Urothelium cell line (cell line): ENCODE measurements at places on chromosomes 16 and 17.

DNA sequence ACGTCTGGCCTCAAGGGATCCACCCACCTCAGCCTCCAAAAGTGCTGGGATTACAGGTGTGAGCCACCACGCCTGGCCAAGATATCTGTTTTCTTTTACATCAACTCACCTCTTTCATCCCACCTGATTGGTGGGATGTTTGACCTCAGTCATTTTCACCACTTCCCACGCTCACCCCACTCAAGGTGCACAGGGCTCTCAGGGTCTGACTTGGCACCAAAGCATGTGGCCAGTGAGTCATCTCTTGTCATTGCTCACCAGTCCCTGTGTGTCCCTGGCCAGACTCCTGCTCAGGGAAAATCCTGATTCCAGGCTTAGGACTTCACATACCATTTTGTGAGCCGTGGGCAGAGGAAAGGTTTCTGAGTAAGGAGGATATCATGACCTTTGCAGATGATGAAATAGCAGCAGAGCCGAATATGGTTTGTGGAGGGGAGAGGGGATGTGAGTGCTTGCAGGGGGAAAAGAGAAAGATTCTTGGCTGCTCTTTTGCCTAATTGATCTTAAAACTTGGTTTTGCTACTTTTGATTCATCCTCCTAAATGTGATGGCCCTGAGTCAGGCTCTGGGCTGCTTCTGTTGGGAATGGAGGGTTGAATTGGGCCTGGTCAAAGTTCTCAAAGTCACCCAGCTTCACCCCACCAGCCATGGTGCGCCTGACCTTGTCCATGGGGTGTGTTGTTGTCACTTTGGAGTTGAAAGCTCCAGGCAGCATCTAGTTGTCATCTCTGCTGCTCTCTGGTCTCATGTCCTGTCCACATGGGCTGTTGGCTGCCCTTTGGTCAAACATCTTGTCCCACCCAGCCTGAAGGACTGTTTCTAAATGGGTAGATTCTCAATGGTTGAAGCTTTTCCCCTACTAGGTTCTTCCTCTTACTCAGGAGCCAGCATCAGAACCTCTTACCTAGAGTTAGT lies 6.0 kb upstream of the KCNH6 start:
- DNase-seq, result peak; percentile 82

DNA sequence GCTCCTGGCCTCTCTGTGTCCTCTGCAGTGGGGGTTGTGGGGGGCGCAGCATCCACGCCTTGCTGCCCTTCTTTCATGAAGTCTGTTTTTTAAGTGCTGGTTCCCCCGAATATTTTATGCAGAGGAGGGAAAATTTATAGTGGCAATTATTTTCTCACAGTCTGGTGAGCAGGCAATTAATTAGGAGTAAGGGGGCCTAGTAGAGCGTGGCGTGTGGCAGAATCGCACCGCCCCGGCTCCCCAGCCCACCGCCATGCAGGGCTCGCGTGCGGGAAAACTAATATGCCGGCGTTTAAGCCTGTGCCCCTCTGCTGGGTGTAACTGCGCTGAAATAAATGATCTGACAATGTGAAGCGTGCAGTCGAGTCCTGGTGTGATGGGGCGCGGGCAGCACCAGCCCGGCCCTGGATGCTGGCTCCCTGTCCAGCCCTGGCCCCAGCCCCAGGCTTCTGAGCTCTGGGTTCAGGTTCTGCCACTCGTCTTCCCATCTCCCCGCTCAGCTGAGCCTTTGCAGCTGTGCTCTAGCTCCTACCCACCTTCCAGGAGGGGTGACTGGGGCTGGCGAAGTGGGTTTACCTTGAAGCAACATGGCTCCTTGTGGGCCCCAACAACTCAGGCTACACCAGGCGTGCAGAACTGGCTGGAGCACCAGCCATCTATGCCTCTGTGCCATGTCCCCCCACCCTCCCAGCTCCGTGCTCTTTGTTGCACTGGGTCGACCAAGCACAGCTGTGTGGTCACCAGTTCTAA lies 13.8 kb downstream of the ENGASE start:
- DNase-seq, result no peak

- DNase-seq, result no peak
Observed at GRCh38 chr16:55526441-55526840, 17.6 kb downstream of the LPCAT2 start.

- no peak for DNase-seq
Observed at GRCh38 chr17:45073414-45074070, 12.4 kb downstream of the NMT1 start.

GRCh38 chr17:34291721-34292348 lies 6.3 kb downstream of the CCL11 start:
- peak; percentile 27 for DNase-seq

GRCh38 chr16:86631444-86631843 lies 53.1 kb downstream of the FOXL1 start:
- no peak for DNase-seq

GRCh38 chr16:54597222-54597621 lies 310.6 kb upstream of the IRX3 start:
- no peak for DNase-seq

DNA sequence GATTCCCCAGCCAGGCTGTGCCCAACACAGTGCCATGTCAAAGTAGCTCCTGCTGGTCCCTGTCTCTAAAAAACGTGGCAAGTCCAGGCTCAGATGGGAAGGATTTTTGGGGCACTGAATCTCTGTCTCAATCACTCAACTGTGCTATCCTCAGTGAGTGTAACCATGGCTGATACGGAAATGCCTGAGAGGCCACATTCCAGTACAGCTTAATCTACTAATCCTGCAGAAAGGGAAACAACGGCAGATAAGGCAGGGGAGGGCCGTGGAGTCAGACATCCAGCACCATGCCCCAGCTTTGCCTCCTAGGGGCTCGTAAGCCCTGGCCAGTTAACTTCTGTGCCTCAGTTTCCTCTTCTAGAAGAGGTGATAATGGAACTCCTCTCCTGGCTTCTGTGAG lies 251.7 kb downstream of the CPPED1 start:
- DNase-seq, result no peak

DNA sequence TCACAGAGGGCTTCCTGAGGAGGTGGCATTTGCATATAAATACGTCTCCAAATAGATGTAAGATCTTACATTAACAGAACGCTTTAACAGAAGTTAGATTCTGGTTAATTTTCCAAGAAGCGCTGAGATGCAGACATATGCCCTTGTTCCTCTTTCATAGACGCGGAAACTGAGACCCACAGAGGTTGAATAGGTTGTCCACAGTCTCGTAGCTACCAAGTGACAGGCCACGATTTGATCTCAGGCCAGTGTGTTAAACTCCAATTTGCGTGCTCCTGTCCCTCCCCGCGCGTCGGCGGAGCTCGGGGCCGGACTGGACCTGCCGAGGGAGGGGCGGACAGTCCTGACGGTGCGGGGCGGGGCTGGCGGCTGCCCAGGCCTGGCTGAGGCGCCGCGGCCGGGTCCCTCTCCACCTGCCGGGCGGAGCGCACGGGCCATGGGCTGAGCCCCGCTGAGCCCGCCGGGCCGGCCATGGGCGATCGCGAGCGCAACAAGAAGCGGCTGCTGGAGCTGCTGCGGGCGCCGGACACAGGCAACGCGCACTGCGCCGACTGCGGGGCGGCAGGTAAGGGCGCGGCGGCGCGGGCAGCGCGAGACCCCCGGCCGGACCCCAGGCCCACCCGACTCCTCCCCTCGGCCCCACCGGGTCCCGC lies at the start of gene ADAP2:
ADAP2 (plus strand) TSS at position 402 of the 653 bp plus-strand sequence; CDS start at position 472, 70 bp downstream.
- DNase-seq, result peak; percentile 73

GRCh38 chr17:4968486-4969046 lies 949 bp upstream of the SPAG7 start:
- no peak for DNase-seq

GRCh38 chr16:89945654-89946053 lies 2.9 kb upstream of the DEF8 start:
- DNase-seq, result no peak

- DNase-seq, result no peak
Observed at GRCh38 chr17:16463358-16464302, 28.4 kb downstream of the LRRC75A start.

DNA sequence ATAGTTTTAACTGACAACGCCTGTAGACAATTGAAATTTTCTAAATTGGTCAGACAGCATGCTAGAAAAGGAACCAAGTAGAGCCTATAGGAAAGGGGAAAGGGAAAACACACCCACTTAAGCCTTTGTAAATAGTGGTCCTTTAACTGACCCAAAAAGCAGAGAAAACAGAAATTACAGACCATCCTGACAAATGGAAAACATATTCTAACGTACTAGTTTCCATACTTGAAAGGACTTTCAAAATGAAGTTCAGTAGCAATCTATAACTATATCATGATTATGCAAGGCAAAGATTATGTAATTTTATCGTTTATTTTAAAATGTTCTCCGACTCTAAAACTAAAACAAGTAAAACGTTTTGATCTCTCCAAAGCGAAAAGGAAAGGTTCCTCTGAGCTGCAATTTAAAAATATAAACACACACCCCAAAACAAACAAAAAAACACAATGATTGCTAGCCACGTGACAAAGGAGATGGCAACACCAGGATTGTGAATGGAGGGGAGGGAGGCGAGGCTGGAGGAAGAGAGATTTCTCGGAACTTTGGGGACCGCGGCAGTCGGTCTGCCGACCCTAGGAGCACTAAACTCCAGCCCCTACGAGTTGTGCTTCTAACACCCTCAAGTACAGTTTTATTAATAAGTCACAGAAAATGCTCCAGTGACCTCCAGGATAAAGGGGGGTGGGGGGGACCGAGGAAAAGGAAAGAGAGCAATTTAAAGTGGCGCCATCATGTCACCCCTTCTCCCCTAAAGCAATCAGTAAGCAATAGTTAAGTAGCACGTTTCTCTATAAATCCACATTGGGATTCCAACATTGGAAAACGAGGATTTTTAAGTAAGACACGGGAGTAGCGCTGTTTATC lies 1.7 kb downstream of the KANSL1 start:
- peak; percentile 40 for DNase-seq

DNA sequence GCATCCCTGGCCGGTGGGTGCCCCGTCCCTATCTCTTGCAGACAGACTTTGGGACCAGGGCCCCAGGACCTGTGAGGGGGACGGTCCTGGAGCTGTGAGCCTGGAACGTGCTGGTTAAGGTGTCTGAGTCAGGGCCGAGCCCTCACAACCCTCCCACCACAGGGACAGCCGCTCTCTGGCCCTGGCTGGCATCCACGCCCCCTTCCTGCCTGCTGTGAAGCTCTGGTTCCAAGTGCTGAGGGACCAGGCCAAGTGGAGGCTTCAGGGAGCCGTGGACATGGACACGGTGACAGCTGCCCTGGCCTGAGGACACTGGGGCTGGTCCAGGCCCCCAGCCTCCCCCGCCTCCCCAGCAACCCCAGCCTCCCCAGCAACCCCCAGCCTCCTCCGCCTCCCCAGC lies 6.6 kb downstream of the TSR3 start:
- DNase-seq, result no peak

DNA sequence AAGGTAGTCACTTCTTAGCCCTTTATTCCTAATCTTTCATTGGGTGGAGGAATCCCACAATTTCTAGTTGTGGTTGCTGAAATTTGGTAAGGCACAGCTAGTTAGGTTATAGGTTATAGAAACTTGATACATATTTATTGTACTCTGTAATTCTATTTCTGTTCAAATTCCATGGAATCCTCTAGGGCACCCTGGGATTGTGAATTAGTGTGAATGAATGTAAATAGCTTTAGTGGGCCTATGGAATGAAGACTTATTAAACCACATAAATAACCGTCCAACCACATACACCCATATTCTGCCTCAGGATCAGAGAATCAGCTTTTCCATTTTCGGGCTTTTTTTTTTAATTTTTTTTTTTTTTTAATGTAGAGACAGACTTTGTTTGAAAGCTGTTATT lies 9.2 kb downstream of the TANC2 start:
- no peak for DNase-seq

DNA sequence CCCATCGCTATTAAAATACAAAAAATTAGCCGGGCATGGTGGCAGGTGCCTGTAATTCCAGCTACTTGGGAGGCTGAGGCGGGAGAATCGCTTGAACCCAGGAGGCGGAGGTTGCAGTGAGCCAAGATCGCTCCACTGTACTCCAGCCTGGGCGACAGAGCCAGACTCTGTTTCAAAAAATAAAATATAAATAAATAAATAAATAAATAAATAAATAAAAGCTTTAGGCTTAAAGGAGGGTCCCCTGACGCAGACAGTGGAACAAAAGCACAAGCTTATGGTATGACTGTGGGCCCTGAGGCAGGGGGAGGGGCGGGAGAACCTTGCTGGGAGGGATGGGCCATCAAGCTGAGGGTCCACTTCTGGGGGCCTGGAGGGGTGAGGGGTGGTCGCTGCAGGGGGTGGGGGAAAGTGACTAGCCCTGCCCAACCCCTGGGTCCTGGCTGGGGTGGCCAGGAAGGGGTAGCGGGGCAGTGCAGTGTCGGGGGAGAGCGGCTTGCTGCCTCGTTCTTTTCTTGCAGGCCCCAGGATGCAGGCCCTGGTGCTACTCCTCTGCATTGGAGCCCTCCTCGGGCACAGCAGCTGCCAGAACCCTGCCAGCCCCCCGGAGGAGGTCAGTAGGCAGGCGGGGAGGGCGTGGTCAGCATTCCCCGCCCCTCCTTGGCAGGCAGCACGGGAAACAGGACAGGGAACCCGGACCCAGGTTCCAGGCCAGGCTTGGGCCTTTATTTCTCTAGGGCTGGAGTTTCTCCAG lies 4.7 kb downstream of the SERPINF1 start:
- DNase-seq, result no peak

GRCh38 chr17:12459736-12460135 lies 206.0 kb upstream of the MYOCD start:
- DNase-seq, result no peak

DNA sequence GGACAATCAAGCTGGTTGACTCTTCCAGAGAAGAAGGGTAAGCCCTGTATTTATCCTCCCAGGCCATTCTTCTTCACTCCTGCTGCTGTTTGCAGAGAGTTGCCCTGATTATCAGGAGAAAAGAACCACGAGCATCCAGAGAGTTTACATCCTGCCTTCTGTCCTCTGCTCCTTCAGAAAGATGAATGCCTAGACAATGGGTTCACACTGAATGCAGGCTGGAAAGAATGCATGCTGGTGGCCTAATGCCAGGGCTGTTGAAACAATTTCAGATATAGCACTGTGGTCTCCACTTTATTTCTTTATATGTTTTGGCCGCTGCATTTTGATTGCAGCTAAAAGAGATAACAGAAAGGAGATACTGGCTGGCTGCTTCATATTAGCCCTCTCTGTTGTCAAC lies 21.2 kb upstream of the HAS3 start:
- DNase-seq, result no peak

- no peak for DNase-seq
Observed at GRCh38 chr16:73046849-73047214, 1.1 kb downstream of the ZFHX3 start.

- DNase-seq, result no peak
Observed at GRCh38 chr17:56260376-56261002, 107.2 kb downstream of the ANKFN1 start.

DNA sequence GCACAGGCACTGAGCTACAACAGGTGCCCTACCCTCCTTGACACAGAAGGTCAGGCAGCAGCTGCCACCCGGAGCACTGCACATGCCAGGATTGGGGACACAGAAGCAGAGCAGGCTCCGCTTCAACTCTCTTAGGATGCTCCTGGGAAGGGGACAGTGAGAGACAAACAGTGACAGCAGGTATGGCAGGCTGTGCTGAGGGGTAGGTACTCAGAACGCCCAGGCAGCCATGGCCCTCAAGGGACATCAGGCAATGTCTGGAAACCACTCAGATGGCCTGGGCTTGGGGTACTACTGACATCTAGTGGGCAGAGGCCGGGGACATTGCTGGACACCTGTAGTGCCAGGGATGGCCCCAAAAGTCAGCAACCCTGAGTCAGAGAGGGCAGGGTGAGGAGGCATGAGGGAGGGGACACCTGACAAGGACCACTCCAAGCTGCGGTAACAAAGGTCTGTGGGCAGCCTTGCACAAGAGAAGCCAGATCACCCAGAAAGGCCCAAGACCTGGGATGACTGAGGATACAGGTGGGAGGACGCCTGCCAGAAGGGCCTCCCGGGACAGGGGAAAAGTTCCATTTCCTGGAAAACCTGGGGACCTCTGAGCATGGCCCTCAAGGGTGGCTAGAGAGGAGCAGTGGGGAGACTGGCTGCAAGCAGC lies 21.2 kb downstream of the PEMT start:
- peak; percentile 39 for DNase-seq
